ENCODE measurements at places on chromosomes 5 and 9. TPM values are rescaled to one million over a fixed set of nuclear protein-coding genes. Genes with fewer than 3 reads are reported as not detected.

PKD2L2 gene
- total RNA-seq, result not detected

DNA sequence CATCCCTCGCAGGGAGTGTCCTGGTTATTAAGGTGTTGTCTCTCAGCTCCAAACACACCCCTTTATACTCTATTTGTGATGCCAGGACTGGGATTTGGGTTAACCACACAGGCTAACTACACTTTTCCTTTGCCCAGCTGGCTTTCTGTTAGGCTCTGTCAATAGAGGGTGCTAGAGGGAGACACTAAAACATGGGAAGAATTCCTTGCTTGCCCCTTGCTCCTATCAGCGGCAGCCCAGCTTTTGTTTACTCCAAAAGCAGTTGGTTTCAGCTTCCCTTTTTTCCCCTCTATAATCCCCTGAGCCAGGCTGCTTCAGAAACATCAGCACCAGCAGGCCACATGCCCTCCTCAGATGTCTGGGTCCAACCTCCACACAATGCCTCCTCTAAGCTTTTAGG, 297.1 kb downstream of the KCTD16 start:
- no peak for DNase-seq

GRCh38 chr5:168612996-168613395, 33.8 kb upstream of the PANK3 start:
- DNase-seq, result no peak

GRCh38 chr5:150647275-150648251, 7.1 kb downstream of the SYNPO start:
- peak; percentile 75 for DNase-seq

DNA sequence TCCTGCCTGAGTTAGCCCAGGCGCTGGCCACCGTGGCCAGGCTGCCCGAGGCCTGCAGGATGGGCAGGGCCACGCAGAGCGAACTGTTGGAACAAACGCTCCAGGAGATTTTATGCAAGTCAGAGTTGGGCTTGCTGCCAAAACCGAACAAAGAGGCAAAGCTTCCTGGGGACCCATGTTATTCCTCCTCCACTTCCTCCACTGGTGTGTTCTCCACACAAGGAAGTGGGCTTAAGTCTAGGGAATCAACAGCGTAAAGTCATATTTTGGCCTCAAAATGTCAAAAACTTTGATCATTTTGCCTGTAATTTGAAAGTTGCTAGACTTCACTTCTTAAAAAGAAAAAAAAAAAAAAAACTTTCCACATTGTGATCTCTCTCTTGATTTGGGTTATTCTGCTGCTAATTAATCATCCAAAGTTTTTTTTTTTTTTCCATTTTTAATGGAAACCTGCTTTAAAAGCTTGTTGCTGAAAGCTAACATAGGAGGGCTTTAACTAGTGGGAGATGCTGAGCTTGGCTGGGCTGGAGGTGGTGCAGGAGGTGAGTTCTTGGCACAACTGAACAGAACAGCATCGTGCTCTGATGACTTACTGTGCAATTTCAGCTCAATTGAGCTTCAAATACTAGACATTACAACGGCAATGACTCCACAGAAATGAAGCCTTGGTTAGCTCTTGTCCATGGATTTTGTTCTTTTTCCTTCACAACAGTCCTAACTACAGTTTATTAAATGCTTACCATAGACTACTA, 73.0 kb downstream of the PTPDC1 start:
- peak; percentile 92 for DNase-seq

GRCh38 chr5:17019324-17019723, 83.2 kb upstream of the MYO10 start:
- DNase-seq, result no peak

GRCh38 chr9:131197160-131197911, 72.0 kb downstream of the NUP214 start:
- DNase-seq, result no peak

- DNase-seq, result peak; percentile 36
Measured at GRCh38 chr9:131676431-131676972, 63.4 kb downstream of the RAPGEF1 start.

Measured in stomach (tissue), 19 donors.